ENCODE measurements at places on chromosomes 12 and 14. TPM values are rescaled to one million over a fixed set of nuclear protein-coding genes. Genes with fewer than 3 reads are reported as not detected.

Gene RNF212B
- total RNA-seq: not detected

Gene CIT
- 12.3 TPM for total RNA-seq

Gene TAS2R20
- total RNA-seq: 0.65 TPM

Gene DBX2
- not detected for total RNA-seq

Gene KRT72
- not detected for total RNA-seq

Gene MMP19
- total RNA-seq: 38.4 TPM

Gene LAG3
- not detected for total RNA-seq

Gene TRHDE
- total RNA-seq: 16.8 TPM

Gene MYF6
- 0.80 TPM for total RNA-seq

Gene FITM1
- not detected for total RNA-seq

Gene GPR162
- 2.1 TPM for total RNA-seq

Gene PIWIL1
- total RNA-seq: not detected

Gene HSPA2
- total RNA-seq: 7.7 TPM

Gene SLCO1B1
- not detected for total RNA-seq

Gene VAMP1
- total RNA-seq: 2.6 TPM

Gene CIROP
- 0.88 TPM for total RNA-seq

Gene AQP6
- total RNA-seq: not detected

Gene SLC10A1
- not detected for total RNA-seq

Gene KRT82
- not detected for total RNA-seq

Gene MDGA2
- not detected for total RNA-seq

Gene ZC2HC1C
- 0.39 TPM for total RNA-seq

Gene B4GALNT1
- 0.08 TPM for total RNA-seq

Gene LRCOL1
- not detected for total RNA-seq

Gene IAPP
- not detected for total RNA-seq

Gene KRT8
- total RNA-seq: 32.7 TPM

Gene TNFAIP2
- total RNA-seq: 28.7 TPM

Gene BICDL1
- under 0.01 TPM for total RNA-seq

Gene CLEC9A
- not detected for total RNA-seq

Gene IL22
- not detected for total RNA-seq

Gene SYT1
- total RNA-seq: 12.0 TPM

Gene TROAP
- total RNA-seq: 16.7 TPM

Gene BRAP
- 11.6 TPM for total RNA-seq

Gene PPFIA2
- total RNA-seq: not detected

Gene PRPF39
- 15.3 TPM for total RNA-seq

Gene TMEM253
- not detected for total RNA-seq

Gene GALNT8
- total RNA-seq: under 0.01 TPM

Gene RILPL1
- 17.1 TPM for total RNA-seq

Gene AQP5
- total RNA-seq: not detected

Gene PTPRQ
- 0.24 TPM for total RNA-seq

Gene CD27
- not detected for total RNA-seq

Gene CLEC4C
- total RNA-seq: not detected

Measured in epithelial cell of alveolus of lung (primary cell).